Kidney (tissue), 22 donors: ENCODE measurements at places on chromosomes 6 and 20.

DNA sequence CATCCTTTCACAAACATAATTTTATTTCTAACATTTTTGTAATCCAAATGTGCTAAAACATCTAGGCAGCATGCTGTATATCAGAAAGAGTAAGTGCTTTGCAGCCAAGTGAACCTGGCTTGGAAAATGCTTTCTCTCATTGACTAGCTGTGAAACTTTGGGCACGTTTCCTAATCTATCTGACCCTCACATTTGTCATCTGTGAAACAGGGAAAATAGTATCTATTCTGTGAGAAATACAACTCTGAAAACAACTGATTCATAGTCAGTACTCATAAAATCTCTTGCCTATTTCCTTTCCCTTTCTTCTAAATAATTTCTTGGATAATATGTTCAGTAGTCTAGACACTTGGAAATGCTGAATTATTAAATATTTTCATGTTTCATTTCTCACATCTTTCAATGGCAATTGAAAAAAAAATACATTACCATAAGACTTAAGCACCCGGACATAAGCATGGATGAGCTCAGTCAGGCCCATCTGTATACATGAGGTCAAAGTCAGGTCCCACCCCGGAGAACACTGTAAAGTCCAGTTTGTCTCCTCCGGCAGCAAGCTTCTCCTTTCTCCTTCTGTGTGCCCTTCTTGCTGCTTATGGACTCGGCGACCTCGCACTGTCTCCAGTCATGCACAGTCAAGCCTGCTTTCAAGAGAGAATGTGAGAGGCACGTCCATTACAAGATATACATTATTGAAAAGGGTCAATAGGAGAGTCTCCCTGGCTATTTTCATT is 455.0 kb upstream of the SOX4 start:
- DNase-seq, result peak; percentile 45
- no peaks in the 10 kb centered on the region for H3K27me3 ChIP-seq
- H3K4me3 ChIP-seq, result no peak overlapping the region
- no peaks in the 10 kb centered on the region for H3K4me1 ChIP-seq
- H3K36me3 ChIP-seq, result no peaks in the 10 kb centered on the region

- H3K27me3 ChIP-seq, result no peaks in the 10 kb centered on the region
- H3K4me1 ChIP-seq, result no peaks in the 10 kb centered on the region
- no peak for DNase-seq
Measured at GRCh38 chr6:76814496-76815458, 648.5 kb downstream of the HTR1B start.

GRCh38 chr20:62506087-62506486 is 30.3 kb upstream of the GATA5 start:
- no peaks in the 10 kb centered on the region for H3K36me3 ChIP-seq
- H3K4me1 ChIP-seq, result no peaks in the 10 kb centered on the region
- no peaks in the 10 kb centered on the region for H3K27me3 ChIP-seq
- H3K4me3 ChIP-seq, result no peak overlapping the region
- DNase-seq, result no peak

- H3K27me3 ChIP-seq, result no peaks in the 10 kb centered on the region
- no peaks in the 10 kb centered on the region for H3K4me1 ChIP-seq
- peak; percentile 30 for DNase-seq
- no peak overlapping the region for H3K27ac ChIP-seq
- no peak overlapping the region for H3K4me3 ChIP-seq
- H3K36me3 ChIP-seq, result no peaks in the 10 kb centered on the region
Measured at GRCh38 chr6:141026504-141026903, 1106.2 kb upstream of the GJE1 start.

GRCh38 chr6:18209539-18210197 is 54.4 kb downstream of the KDM1B start:
- H3K27me3 ChIP-seq, result no peaks in the 10 kb centered on the region
- H3K4me1 ChIP-seq, result no peaks in the 10 kb centered on the region
- no peak overlapping the region for H3K27ac ChIP-seq
- H3K4me3 ChIP-seq, result no peak overlapping the region
- H3K36me3 ChIP-seq, result peaks cover 3% of the 10 kb centered on the region

DNA sequence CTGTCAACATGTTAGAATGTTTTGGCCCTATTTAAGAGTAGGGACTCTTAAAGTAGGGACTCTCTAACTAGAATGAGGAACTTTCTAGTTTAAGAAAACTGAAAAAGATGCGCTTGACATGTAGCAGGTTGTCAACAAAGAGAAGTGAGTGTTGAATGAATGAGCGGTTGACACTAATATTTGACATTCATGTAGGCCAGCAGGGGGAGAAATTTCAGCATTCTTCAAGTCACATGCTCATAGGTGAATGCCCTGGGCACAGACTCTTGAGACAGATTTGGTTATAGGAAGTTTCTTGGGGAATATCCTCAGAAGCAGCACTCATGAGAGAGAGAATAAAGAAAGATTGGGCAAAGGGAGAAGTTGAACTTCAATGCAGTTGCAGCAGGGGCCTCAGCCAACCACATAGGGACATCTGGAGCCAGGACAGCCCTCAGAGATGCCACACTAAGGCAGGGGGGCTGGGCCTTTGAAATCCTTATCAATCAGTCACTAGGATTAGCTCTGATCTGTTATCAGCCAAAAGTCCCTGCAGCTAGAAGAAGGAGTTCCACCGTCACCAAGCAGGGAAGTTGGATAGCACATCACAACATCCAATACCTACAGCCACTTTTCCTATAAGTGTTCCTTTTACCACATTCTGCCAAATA is 145.1 kb upstream of the FKBP1C start:
- no peaks in the 10 kb centered on the region for H3K36me3 ChIP-seq
- no peak overlapping the region for H3K27ac ChIP-seq
- no peak overlapping the region for H3K4me3 ChIP-seq
- H3K27me3 ChIP-seq, result no peaks in the 10 kb centered on the region

GRCh38 chr6:142846459-142846831 is 98.5 kb downstream of the HIVEP2 start:
- no peak for DNase-seq
- H3K4me3 ChIP-seq, result no peak overlapping the region
- no peaks in the 10 kb centered on the region for H3K27me3 ChIP-seq
- peaks cover 8% of the 10 kb centered on the region for H3K4me1 ChIP-seq

GRCh38 chr6:168376811-168377483 is 57.4 kb upstream of the DACT2 start:
- no peaks in the 10 kb centered on the region for H3K4me1 ChIP-seq
- no peaks in the 10 kb centered on the region for H3K27me3 ChIP-seq
- no peak overlapping the region for H3K4me3 ChIP-seq

DNA sequence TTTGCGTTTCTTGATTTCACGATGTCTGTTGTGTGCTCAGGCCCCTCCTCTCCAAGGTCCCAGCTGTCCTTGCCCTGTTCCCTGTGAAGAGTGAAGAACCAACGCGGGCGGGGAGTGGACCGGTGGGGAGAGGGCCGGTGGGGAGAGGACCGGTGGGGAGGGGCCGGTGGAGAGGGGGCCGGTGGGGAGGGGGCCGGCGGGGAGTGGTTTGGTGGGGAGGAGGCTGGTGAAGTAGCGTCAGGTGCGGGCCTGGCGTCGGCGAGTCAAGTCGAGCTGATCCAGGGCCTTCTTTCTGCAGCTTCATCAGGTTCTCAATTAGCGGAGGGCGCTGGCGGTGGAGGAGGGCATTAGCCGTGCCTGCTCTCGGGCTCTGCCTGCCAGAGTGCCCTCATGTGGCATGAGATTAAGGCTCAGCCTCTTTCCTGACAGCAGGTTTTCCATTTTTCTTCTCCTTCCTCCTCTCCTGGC is 21.2 kb upstream of the BHLHE23 start:
- no peaks in the 10 kb centered on the region for H3K36me3 ChIP-seq
- peak; percentile 53 for DNase-seq
- H3K4me3 ChIP-seq, result no peak overlapping the region

DNA sequence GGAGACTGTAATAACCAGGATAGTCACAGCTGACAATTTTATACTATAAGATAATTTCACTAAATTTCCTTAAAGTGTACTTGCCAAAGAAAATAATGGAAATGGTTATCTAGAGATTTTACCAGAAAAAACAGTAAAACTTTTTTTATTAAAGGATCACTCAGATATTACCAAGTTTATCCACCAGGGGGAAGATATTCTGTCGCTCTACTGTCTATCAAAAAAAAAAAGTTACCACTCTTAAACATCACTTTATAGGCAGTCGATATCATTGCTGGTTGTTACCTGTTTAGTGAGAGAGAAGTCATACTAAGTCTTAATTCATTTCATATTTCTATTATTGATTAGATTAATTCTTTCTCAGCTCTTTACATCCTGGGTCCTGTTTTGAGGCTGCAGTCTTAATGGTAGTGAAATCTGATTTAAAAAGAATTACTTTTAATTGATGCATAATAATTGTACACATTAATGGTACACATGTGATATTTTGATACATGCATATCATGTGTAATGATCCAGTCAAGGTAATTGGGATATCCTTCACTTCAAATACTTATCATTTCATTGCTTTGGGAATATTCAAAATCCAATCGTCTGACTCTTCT is 18.9 kb downstream of the L3MBTL3 start:
- H3K36me3 ChIP-seq, result no peaks in the 10 kb centered on the region
- H3K27me3 ChIP-seq, result no peaks in the 10 kb centered on the region
- H3K27ac ChIP-seq, result no peak overlapping the region

DNA sequence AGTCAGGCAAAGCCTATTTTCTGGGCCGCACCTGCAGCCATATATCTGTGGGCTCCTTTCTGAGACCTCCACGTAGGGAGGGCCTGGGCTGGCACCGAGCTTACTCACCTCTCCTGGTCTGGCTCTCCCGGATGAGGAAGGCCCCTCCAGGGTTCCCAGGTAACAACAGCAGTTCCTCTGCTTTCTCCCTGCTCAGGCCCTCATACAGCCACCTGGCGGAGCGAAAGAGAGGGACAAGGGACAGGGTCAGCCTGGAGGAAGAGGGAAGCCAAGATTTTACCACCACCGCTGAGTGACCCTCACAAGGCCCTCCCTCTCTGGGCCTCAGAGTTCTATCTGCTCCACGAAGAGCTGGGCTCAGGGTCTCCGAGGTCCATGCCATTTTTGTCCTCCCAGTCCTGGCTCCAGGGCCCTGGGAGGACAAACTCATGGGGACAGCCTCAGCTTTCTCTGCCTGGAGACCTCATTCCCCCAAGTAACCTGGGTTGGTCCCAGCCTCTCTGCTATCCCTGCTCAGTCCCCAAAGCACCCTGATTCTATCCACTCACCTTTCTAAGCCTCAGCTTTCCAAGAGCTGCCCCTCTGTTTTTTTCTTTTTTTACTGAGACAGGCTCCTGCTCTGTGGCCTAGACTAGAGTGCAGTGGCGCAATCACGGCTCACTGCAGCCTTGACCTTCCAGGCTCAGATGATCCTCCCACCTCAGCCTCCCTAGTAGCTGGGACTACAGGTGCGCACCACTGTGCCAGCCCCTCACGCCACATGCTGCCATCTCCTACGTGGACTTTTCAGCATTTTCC is 13.3 kb downstream of the SLA2 start:
- H3K36me3 ChIP-seq, result no peaks in the 10 kb centered on the region
- H3K4me1 ChIP-seq, result no peaks in the 10 kb centered on the region
- H3K27ac ChIP-seq, result no peak overlapping the region
- no peak overlapping the region for H3K4me3 ChIP-seq

DNA sequence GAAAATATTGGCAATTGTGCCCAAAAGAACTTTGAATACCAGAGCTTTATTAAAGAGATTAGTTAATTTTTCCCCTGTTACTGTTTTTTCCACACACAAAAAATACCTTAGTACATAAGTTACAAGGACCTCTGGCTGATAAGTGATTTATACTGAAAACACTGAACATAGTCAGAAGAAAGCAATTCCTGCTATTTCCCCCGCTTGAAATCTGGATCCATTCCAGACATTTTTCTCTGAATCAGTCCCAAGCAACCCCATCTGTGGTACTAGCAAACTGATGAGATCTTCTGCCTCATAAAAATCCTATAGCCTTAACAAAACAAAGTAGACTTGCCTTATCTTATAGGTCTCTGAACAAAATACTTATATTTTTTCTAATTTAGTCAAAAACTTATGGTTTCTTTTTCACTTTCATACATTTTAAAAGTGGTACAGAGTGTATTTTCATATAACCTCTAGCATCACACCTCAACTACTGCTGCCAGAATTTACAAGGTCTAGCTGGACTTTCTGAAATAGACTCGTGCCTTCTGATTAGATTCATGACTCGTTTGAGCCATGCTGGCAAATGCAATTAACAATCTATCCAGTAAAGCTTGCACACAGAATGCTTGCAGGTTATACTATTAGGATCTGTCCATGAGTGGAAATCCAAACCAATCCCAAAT is 111.9 kb downstream of the TBX18 start:
- H3K4me1 ChIP-seq, result no peaks in the 10 kb centered on the region
- DNase-seq, result peak; percentile 17

DNA sequence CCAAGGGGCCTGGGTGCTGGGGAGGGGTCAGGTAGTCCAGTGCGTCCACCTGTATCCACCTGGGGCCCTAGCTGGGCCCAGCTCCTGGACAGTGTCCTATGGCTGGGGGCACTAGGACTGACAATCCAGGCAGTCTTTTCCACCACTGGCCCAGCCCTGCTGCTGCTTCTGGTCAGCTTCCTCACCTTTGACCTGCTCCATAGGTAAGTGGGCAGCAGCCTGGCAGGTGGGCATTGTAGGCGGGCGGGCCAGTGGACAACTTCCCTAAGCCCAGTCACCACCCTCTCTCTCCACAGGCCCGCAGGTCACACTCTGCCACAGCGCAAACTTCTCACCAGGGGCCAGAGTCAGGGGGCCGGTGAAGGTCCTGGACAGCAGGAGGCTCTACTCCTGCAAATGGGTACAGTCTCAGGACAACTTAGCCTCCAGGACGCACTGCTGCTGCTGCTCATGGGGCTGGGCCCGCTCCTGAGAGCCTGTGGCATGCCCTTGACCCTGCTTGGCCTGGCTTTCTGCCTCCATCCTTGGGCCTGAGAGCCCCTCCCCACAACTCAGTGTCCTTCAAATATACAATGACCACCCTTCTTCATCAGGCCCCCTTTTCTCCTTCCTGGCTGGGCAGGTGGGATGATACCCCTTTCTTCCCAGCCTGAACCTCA is 584 bp downstream of the C20orf141 start:
- DNase-seq, result no peak
- H3K4me3 ChIP-seq, result no peak overlapping the region
- H3K27ac ChIP-seq, result no peak overlapping the region
- H3K36me3 ChIP-seq, result no peaks in the 10 kb centered on the region

DNA sequence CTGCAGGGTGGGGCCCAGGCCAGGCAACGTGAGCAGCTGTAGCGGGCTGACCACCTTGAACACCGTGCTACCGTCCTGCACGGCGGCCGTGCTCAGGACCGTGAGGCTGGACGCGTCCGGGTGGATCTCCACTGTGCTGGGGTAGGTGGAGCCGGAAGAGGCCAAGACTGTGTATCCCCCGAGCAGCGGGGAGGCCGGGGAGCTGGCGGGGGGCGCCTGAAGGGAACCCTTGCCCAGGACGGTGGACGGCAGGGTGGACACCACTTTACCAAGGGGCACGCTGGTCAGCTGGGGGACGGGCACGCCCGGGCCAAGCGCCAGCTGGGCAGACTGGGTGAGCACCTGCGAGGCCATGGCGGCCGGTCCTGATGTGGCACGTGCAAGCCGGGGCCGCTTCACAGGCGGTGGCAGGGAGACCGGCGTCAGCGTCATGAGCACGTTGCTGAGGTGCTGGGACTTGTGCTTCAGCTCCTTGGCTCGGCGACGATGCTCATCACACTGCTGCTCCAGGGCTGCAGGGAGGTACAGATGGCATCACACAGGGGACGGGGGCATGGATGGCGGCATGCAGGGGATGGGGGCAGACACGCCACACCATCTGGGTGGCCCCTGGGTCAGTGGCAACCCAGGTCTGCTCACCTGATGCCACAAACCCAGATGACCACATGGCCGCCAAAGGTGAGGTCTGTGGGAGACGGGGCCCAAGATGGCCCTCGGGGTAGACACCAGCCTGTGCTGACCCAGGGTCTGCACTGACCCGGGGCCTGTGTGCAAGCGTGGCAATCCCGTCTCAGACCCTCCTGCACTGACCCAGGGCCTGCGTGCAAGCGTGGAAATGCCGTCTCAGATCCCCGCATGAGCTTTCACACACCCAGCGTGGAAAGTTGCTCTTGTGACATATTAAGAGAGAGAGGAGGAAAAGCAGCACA is 16.4 kb upstream of the HELZ2 start:
- no peak overlapping the region for H3K27ac ChIP-seq
- no peaks in the 10 kb centered on the region for H3K27me3 ChIP-seq
- no peaks in the 10 kb centered on the region for H3K4me1 ChIP-seq
- no peaks in the 10 kb centered on the region for H3K36me3 ChIP-seq
